Fibroblast of skin of right biceps (primary cell): ENCODE measurements at places on chromosomes 7 and 10.
A peak's percentile ranks its signal among the peaks of the same experiment; 100 is the strongest.

DNA sequence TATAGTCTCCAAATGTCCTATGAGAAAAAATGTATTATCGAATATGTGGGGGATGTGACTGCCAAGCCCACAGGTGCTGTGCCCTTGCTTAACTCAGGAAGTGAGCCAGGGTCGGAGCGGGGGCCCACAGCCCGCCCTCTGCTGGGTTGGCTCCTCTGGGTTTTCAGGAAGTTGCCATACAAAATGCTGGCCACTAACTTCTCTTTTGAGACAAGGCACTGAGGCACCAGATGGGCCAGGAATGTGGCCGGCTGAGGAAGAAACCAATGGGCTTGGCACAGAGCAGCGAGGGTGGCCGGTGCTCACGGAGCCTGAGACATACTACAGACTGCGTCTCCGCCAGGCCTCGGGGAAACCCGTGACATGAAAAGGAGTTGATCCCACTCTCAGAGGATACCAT lies 58.9 kb downstream of the FAM53B start:
- no peak for DNase-seq

DNA sequence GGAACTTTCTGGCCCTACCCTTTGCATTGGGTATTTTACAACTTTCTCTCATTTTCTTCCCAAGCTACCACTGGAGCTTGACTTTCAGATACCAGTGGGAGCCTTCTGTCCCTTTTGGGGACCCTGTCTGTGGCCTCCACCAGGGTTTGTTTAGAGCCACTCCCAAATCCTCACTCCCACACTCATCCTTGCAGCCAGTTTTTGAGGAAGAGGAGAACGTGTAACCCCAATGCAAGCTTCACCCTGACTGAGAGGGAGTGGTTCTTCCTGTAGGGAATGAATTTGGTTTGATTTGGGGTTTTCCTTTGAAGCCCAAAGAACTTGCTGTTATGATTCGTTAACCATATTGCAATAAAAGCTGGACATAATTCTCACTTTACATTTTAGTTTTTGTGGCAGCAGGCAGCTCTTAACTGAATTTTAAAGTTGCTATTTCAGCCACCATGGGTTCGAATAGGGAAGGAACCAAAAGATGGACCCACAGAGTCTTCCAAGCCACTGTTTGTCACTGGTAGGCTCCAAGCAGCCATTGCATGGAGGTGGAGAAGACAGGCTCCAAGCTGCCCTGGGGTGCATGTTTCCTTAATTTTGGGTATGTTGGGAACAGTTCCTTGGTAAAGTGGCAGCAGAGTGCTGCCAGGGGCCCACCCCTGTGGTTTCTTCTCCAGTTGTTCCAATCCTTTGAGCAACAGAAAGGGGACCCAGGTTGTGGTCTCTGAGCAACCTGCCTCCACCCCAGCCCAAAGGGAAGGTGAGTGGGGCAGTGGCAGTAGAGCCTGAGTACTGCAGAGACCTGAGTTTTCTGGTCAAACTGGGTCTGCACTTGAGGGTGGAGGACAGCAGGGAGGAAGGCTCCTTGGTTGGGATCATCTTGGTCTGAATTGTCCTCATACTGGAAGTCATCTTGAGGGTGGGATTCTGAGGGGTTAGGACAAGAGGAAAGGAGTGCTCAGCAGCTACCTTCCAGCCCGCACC lies 5.1 kb downstream of the EVX1 start:
- DNase-seq = no peak

- no peak for DNase-seq
Measured at GRCh38 chr7:21580073-21580521, 37.3 kb downstream of the DNAH11 start.

DNA sequence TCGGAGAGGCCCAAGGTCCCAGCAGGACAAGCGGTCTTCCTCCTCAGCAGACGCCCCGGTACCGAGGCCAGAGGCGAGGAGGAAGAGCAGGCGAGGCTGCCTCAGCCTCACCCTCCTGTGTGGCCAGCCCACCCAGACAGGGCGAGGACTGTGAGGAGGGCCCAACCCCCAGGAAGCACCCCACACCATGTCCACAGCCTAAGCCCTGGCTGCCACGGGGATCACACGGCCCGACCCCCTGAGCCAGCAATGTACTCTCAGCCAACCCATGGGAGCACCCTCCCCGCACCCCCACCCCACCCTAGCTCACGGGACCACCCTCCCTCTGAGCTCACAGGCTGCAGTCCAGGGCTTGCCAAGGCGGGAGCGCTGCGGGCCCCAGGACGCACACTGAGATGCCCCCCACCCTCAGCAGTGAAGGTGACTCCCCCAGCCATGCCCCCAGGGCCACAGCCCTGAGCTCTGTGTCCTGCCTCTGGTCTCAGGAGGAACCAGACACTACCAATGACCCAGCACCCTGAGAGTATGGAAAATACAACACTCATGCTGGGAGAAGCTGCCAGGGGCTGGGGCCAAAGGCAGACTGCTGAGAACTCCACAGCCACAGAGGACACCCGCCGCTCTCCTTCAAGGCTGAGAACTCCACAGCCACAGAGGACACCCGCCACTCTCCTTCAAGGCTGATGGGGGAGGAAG lies 93.6 kb downstream of the MAD1L1 start:
- no peak for DNase-seq

- DNase-seq = peak; percentile 55
Measured at GRCh38 chr10:103481974-103482531, 3.0 kb upstream of the CALHM3 start.
